CD4-positive, alpha-beta memory T cell (primary cell): ENCODE measurements at places on chromosomes 4 and X. TPM values are rescaled to one million over a fixed set of nuclear protein-coding genes. Genes with fewer than 3 reads are reported as not detected.

- H3K27ac ChIP-seq: no peak overlapping the region
- no peak overlapping the region for H3K4me3 ChIP-seq
- no peaks in the 10 kb centered on the region for H3K4me1 ChIP-seq
- no peaks in the 10 kb centered on the region for H3K27me3 ChIP-seq
- H3K36me3 ChIP-seq: no peaks in the 10 kb centered on the region
- no peak for DNase-seq
Measured at GRCh38 chr4:25113915-25114904, 46.0 kb downstream of the SEPSECS start.

- no peaks in the 10 kb centered on the region for H3K36me3 ChIP-seq
- no peak overlapping the region for H3K4me3 ChIP-seq
- DNase-seq: no peak
- H3K4me1 ChIP-seq: no peaks in the 10 kb centered on the region
- H3K27me3 ChIP-seq: no peaks in the 10 kb centered on the region
Measured at GRCh38 chr4:78566834-78567499, 15.4 kb downstream of the ANXA3 start.

GRCh38 chrX:129480889-129481288 is 42.4 kb downstream of the SMARCA1 start:
- H3K4me3 ChIP-seq: no peak overlapping the region
- H3K27ac ChIP-seq: no peak overlapping the region
- H3K27me3 ChIP-seq: no peaks in the 10 kb centered on the region
- H3K36me3 ChIP-seq: no peaks in the 10 kb centered on the region
- no peak for DNase-seq

Gene MSX1
- not detected for polyA plus RNA-seq

- no peak overlapping the region for H3K27ac ChIP-seq
- H3K4me1 ChIP-seq: no peaks in the 10 kb centered on the region
- H3K36me3 ChIP-seq: no peaks in the 10 kb centered on the region
- no peaks in the 10 kb centered on the region for H3K27me3 ChIP-seq
- no peak overlapping the region for H3K4me3 ChIP-seq
- no peak for DNase-seq
Measured at GRCh38 chr4:46389301-46389775, 590 bp downstream of the GABRA2 start.

- no peaks in the 10 kb centered on the region for H3K4me1 ChIP-seq
- no peak overlapping the region for H3K4me3 ChIP-seq
- no peak overlapping the region for H3K27ac ChIP-seq
Measured at GRCh38 chr4:130653842-130654241, 1557.9 kb downstream of the C4orf33 start.

GRCh38 chr4:42519803-42520417 is 122.6 kb downstream of the SHISA3 start:
- no peaks in the 10 kb centered on the region for H3K27me3 ChIP-seq
- H3K27ac ChIP-seq: no peak overlapping the region
- no peaks in the 10 kb centered on the region for H3K4me1 ChIP-seq

- no peaks in the 10 kb centered on the region for H3K36me3 ChIP-seq
- H3K27ac ChIP-seq: no peak overlapping the region
- no peak for DNase-seq
- no peaks in the 10 kb centered on the region for H3K4me1 ChIP-seq
- no peaks in the 10 kb centered on the region for H3K27me3 ChIP-seq
Measured at GRCh38 chr4:54318904-54319303, 89.8 kb downstream of the PDGFRA start.
